Activated CD4-positive, alpha-beta T cell treated with anti-CD3 and anti-CD28 coated beads, Interleukin-2, amount 50 U/mL, for 16 hours (primary cell): ENCODE measurements at places on chromosomes 7 and 10.

DNA sequence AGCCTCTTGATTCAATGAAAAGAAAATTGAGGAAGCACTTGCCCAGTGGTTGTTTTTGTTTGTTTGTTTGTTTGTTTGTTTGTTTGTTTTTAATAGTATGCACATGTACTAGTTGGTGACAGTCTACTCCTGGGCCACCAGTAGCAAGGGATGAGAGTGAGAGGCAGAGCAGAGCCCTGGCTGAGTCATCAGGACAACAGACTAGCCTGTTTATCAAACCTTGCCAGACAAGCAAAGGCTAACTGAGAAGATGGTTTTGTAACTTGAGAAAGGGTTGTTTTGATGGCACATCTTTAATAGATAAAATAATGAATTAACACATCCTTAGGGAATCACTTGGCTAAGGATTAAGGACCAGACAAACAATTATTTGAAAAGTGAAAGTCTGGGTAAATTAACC is 78.1 kb downstream of the INHBA start:
- no peak for DNase-seq

DNA sequence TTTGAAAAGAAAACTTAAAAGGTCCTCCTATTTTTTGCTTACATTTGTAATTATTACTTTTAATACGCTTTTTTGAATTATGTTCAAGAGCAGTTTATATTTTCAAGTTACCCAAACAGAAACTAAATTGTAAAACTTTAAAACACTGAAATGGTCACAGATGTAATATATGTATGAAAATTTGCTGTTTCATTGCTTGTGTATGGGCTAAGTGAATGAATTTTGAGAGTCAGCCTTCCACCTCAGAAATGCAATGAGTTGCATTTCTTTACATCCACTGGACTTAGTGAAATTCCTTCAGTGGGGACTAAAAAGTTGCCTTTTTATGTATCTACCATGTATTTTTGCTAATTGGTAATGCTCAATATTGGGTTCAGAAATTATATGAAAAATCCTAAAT is 1.6 kb downstream of the VPS26A start:
- DNase-seq = no peak

DNA sequence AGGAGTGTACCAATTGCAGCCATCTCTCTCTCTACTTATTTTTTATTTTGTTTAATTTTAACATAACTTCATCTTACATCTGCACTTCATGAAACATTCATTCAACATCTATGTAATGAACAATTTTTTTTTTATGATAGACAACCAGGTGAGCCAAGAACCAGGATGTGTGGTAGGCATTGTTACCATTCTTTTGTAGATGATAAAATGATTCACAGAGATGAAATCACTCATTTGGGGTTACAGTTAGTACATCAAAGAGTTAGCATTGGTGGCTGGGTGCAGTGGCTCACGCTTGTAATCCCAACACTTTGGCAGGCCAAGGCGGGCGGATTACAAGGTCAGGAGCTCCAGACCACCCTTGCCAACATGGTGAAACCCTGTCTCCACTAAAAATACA is 127.8 kb downstream of the HDAC9 start:
- no peak for DNase-seq

DNA sequence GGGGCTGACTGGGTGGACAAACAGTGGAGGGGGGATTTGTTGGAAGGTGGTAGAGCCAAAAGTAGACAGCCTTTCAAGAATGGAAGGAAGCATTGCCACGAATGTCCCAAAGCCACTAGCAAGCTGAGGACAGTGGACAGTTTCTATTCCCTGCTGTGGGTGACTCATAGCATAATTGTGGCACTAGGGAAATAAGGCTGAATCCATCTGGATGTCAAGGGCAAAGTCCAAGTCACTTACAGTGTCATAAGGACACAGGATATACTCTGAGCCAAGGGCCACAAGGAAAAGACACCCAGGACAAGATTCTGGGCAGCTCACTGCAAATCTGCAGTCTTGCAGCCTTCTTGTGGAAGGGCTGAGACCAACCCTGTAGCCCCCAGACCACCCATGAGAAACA is 79.7 kb downstream of the FRMPD2 start:
- DNase-seq = no peak

DNA sequence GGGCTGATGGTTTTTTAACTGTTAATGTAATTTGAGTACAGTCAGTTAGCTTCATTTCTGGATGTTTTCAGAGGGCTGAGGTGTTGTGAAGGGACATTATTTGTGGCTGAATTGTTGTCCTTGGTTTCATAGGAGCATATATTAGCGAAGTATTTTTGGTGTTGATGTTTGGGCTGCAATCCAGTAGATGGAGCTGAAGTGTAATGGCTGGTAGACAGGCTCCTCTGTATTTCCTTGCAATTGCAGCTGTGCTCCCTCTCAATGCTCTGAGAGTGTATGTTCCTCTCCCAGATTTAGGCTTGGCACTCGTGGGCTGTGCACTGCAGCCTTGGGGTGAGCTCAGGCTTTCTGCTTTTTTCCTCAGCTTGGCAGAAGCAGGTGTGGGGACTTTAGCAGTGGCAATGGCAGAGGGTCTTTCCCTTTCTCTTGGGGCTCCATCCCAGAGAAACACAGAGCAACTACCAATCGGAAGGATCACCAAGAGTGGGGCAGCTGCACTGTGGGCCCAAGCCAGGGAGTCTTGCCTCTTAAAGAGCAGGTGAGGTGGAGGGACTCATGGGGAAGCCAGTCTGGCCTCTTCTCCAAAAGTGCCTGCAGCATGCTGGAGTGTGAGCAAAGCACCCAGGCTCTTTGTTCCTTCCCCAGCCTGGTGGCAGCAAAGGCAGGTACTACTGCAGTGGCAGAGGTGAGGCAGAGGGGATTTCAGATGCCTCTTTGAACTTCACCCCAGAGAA is 544.4 kb downstream of the SH2D4B start:
- no peak for DNase-seq

DNA sequence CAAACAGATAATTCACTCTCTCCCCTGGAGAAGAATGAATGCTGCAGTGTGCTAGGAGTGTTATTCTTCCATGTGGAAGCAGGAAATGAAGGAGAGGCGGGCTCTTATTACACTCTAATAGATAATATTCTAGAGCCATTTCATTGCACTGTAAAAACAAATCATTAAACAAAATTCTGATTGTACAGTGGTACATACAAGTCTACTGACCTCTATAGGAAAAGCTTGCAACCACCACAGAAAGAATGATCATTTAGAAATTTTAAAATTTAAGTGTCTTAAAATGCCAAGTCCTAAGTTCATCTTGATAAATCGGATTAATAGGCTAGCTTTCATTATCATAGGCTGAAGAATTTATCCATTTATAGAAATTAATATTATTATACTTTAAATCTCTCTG is 960.3 kb upstream of the LRRN3 start:
- no peak for DNase-seq

DNA sequence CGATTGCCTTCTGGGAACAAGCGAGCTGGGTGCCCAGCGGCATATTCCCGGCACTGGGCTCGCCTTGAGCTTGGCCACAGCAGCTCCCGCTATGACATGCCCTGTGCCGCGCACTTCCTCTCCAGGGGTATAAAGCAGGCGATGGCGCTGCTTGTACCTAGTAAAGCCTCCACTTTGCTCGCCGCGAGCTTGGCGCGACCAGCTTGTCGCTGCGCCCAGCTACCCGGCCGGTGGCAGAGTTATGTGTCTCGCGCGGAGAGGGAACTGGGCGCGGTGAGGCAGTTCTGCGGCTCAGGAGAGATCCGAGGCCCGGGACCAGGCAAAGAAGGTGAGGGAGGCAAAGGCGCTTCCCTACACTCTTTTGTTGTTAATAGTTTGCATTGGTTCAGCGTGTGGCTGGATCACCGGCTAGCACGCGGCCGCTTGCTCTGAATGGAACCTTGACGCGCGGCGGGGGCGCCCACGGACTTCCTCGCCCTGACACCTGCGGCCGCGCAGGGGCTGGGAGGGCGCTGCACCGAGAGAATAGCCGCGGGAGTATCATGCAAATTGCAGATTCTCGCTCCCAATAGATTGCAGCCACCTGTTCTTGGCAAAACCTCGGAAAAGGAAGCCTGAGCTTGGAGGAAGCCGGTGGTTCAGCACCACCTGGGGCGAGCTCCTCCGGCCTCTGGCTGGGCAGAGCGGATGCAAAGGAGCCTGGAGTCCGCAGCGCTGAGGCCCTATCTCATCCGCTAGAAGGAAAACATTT is 3.0 kb upstream of the BUB3 start:
- DNase-seq = peak; percentile 38

- DNase-seq = no peak
Measured at GRCh38 chr7:157276091-157276561, 60.7 kb upstream of the DNAJB6 start.

GRCh38 chr7:139589474-139589873 is 66.0 kb downstream of the CLEC2L start:
- DNase-seq = no peak

GRCh38 chr10:12823328-12823727 is 178.2 kb downstream of the CCDC3 start:
- no peak for DNase-seq

- DNase-seq = no peak
Measured at GRCh38 chr10:96406091-96406490, 47.3 kb upstream of the OPALIN start.

DNA sequence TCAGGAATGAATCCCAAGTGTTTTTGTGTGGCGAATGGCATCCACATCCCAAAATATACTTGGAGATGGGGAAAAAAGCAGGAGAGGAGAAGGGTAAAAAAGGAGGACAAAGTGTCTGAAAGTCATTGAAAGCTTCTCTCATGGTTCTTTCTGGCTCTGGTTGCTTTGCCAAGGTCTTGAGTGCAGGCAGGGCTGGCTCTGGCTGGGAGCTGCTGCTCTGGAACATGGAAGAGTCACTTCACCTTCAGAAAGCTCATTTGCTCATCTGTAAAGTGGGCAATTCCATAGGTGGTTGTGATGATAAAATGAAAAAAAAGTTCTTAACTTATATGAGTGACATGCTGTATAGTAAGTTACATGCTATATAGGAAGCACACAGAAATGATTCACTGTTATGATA is 2.9 kb upstream of the PRSS2 start:
- no peak for DNase-seq

GRCh38 chr7:35754741-35755140 is 46.1 kb upstream of the SEPTIN7 start:
- no peak for DNase-seq

DNA sequence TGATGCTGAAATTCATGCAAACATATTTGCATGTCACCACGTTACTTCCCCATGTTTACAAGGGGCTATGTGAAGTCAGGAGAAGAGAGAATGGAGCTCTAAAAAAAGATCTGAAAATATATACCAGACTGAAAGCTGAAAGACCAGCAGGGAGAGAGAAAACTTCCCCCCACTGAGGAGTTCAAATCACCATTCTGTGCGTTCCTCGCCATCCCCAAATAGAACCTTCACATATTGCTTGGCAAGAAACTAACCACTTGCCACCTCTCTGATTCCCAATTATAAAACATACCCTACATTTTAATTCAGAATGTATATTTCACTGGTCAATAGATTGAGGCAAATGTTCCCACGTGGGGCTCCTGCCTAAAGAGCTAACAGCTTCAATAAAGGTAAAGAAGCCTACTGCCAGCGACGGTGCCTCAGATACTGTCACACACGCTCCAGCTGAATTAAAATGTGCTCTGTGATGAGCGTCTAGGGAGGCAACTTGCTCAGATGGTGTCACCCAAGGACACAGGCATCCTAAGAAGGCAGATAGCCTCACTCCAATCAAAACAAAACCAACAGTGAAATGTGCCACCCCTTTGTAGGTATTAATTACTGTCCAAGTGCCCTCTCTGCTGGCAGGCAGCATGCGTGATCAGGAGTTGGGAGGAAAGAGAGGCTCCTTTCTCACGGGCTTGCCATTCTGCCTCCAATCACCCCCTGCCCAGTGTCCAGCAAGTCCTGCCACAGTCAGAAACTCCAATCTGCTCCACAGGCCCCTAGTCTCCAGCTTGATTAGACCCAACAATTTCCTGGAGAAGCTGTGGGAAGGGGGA is 298.2 kb downstream of the GRID1 start:
- no peak for DNase-seq

- DNase-seq = no peak
Measured at GRCh38 chr7:157797361-157797760, 460.6 kb downstream of the DNAJB6 start.

GRCh38 chr10:80523773-80524172 is 13.9 kb upstream of the SH2D4B start:
- DNase-seq = no peak

- DNase-seq = no peak
Measured at GRCh38 chr7:139571190-139571589, 47.7 kb downstream of the CLEC2L start.

DNA sequence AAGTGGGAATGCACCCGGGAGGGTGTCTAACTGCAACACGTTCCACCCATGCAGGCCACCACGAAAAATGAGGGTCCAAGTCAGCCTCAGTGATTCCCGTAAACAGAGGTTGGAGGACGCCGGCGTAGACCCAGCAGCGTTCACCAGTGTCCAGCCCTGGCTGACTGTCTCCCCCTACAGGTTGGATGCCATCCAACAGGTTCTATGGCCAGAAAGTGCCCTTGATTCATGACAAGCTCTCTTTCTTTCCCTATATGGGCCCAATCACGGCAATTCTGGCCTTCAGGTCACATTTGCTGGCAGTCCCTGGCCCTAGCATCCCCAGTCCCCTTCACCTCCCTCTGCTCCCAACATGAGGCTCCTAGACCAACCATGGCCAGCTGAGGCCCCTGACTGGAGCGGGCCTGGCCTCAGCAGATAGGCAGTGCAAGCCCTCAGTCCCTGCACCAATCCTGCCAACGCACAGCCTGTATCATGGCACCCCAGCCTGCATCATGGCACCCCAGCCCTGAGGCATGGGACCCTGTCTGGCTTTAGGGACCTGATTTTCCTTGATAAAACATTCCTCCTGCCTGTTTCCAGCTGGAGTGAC is 227.4 kb downstream of the GRID1 start:
- DNase-seq = peak; percentile 36

GRCh38 chr7:108235451-108236061 is 105.4 kb upstream of the LAMB4 start:
- no peak for DNase-seq

DNA sequence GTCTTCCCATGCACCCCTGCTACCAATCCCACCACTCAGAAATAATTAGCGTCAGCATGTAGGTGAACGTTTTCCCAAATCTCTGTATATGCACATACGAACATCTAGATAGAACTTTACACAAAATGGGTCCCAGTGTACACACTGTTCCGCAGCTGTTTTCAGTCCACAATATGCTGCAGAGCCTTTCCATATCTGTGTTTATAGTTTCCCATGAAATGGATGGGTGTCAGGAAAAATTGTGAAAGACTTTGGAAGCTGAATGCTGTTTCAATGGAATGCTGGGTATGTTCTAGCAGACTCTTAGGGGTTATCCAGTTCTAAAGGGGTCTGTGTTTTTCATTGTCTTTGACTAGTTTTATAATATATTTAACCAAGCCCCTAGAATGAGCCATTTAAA is 13.8 kb downstream of the GRK5 start:
- no peak for DNase-seq

- no peak for DNase-seq
Measured at GRCh38 chr10:98411166-98411565, 3.8 kb downstream of the PYROXD2 start.

DNA sequence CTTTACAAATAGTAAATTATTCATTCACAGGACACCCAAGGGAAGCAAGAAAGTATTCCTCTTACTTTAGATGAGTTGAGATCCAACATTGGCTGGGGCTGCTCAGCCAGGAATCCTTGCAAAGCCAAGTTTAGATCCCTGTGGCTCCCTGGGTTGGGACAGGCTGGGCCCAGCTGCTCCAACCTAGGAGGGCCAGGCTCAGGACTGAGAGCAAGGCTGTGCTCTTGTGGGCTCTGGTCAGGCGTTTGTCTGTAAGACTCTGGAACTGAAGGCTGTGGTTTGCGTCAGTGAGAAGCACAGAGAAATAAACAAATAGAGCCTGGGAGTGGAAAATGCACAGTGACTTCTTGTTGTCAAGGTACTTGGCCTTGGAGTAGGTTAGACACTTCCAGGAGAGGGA is 53.2 kb upstream of the TMEM273 start:
- no peak for DNase-seq

- DNase-seq = peak; percentile 16
Measured at GRCh38 chr7:114356133-114356532, 58.5 kb upstream of the FOXP2 start.
